ENCODE measurements at places on chromosomes 6 and 20. TPM values are rescaled to one million over a fixed set of nuclear protein-coding genes. Genes with fewer than 3 reads are reported as not detected.

DNA sequence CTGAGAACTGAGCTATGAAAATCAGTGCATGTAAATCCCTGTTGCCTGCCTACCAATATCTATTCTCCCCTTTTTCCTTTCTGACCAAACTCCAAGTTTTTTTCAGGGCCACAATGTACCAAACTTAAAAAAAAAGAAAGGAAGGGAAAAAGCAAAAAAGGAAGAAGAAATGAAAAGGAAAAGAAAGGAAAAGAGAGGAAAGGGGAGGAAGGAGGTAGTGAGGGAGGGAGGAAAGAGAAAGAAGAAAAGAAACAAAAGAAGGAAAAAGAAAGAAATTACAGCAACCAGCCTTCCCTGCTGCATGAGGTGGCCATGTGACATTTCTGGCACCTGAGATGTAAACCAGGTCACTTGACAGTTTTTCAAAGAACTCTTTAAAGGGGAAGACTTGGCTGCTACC, 4.4 kb downstream of the CNKSR3 start:
- no peak for DNase-seq

Gene HLA-DRB1
- total RNA-seq = 27.2 TPM

- no peak for DNase-seq
Observed at GRCh38 chr20:59786801-59787537, 146.5 kb downstream of the SYCP2 start.

DNA sequence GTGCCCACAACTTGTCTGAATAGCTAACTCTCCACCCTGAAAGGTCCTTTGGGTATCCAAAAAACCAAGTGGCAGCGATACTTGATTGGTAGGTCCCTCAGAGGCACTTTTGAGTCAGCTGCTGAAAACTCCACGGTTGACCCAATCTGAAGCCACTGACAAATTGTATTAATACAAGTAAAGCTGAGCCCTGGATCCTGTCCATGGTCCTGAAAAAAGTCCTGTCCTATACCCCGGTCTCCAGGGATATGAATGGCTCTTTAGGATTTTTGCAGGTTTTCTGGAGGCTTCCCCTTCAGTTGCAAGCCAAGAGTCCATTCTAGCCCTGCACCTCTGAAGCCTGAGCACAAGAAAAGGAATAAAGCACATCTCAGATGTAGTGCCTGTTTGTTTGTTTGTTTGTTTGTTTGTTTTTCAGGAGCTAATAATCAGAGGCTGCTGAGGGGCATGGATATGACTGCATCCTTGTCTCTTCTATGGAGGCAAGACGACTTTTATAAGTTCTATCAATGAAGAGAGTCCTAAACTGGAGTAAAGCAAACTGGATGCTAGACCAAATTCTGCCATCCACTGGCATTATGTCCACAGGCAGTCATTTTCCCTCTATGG, 1.7 kb upstream of the SLC12A5 start:
- DNase-seq = no peak

Gene FRK
- total RNA-seq = 0.05 TPM

Measured in activated T-helper 2 cell treated with anti-CD3 and anti-CD28 coated beads, Interferon-gamma antibody, Interleukin-2, Interleukin-4, amounts not matched to agents 10 μg/mL and 5 μg/mL and 100 μg/mL, durations not matched to agents 14 hours and 24 hours and 36 hours (primary cell).